Mesenteric fat pad (tissue), 1 donor: ENCODE measurements at places on chromosomes 16 and 17. TPM values are rescaled to one million over a fixed set of nuclear protein-coding genes. Genes with fewer than 3 reads are reported as not detected.
A peak's percentile ranks its signal among the peaks of the same experiment; 100 is the strongest.

Gene G6PC1
- not detected for total RNA-seq

DNA sequence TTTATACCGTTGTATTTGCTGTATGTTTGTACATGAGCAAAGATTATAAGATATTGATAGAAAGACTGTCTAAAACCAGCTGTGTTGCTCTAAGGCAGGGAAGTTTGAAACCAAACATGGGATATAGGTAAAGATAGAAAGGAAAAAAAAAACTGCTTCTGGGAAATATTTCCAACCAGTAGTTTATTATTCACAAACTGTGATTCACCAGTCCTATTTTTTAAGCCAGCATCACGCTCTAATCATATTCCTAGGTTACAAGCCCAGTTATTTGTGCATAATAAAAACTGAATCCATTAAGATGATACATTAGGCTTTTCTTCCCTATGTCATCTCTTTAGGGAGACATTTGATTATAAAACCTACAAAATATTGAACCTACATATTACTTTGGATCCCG, 4.0 kb downstream of the ERN1 start:
- no peak for DNase-seq

GRCh38 chr16:23182206-23182678, 303 bp upstream of the SCNN1G start:
- DNase-seq = peak; percentile 93

DNA sequence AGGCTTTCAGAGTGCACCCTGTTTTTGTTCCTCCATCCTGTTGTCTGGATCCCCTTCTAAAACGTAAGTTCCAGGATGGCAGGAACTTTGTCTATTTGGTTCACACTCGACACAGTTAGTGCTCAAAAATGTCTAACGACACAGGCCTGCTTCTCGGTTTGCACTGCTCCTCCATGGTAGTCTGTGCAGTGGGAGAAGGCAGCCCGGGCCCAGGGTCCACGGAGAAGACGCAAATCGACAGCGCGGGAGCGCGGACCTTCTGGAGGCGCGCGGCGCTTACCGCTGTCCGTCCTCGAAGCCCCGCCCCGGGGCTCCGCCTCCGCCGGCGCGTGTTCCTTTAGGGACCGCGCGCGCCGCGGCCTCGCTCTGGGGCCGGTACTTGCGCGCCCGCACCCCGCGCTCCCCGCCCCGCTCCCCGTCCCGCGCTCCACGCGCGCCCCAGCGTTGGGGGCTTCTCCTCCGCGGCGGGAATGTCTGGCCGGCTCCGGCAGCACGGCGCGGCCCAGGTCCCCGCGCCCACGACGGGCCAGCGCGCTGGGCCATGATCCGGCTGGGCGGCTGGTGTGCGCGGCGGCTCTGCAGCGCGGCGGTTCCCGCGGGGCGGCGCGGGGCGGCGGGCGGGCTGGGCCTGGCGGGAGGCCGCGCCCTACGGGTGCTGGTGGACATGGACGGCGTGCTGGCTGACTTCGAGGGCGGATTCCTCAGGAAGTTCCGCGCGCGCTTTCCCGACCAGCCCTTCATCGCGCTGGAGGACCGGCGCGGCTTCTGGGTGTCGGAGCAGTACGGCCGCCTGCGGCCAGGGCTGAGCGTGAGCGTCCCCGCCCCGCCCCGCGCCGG, at the start of gene NT5M:
Gene NT5M, plus strand, starts transcription at position 364 of the 837 bp plus-strand sequence. Its CDS starts 178 bp downstream, at position 542.
- DNase-seq = no peak

DNA sequence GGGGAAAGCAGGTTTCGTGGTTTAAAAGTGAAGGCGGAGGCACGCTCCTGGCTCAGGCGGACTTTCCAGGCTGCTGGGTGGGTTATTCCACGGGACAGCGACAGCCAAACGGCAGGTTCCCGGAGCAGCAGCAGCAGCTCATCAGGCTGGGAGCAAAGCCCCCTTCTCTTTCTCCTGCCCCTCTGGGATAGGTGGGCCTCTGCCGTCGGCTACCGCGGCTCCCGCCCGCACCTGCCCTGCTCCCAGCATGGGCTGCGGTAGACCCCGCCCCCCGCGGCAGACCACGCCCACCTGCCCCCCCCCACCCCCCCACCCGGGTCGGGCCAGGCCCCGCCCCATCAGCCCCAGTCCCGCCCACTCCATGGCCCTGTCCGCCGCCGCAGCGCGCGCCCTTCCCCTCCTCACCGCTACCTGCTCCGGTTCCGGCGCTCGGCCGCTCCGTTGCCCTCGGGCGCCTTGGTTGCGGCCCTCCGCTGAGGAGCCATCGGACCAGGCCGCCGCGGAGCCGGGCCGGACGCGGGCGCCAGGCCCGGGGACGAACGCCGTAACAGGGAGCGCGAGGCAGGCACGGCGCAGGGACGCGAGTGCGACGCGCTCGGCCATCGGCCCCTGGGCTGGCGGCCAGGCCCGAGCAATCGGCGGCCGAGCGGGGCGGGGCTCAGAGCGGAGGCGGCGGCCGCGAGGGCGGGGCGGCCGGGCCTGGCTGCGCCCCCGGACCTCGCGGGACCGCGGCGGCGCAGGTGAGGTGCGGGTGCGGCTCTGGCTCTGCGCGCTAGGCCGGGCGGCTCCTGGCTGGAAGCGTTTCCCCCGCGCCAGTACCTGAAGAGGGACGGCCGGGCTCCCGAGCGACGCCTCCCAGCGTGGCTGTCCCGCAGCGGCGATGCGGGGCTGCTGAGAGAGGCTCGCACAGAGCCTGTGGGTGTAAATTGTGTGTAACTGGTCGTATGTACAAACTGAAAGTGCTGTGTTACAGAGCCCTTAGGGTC, at the start of the genes HEXD and OGFOD3:
Gene HEXD, plus strand, starts transcription at position 347 of the 986 bp plus-strand sequence. CDS start 1,453 bp downstream, outside the sequence.
Gene OGFOD3, minus strand, starts transcription at position 586 of the 986 bp plus-strand sequence. Its CDS starts 101 bp downstream, at position 485.
- DNase-seq = peak; percentile 95

DNA sequence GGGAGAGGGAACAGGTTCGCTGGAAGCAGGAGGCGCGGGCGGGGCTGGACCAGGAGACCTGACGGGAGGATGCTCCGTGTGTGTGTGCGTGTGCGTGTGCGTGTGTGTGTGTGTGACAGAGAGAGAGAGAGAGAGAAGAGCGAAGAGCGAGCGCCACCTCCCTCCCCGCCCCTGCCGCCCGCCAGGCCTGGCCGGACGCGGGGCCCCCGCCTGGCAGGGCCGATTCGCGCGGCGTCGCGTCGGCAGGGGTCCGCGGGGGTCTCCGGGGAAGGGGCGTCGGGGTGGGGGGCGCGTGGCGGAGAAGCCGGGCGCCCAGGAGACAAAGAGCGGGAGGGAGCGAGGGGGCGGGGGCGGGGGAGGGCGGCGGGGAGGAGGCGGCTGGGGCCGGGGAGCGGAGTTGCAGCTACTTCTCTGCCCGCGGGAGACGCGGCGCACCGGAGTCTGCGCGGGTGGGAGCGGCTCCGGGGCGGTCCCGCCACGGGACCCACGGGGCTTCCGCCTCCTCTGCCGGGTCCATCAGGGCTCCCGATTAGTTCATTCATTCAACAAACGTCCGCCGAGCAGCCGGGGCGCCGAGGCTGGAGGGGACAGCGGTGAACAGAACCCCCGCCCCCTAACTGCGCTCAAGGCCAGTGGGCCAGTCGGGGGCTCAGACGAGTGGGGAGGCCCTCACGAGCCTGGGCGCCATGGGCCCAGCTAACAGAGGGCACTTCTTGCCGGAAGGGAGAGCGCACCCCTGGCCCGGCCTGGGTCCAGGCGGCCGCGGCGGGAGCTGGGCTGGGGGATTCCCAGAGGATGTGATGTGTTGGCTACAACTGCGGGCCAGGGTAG, at the start of gene SAMD14:
Gene SAMD14, minus strand, starts transcription at position 433 of the 831 bp plus-strand sequence. CDS start 5,201 bp downstream, outside the sequence.
- no peak for DNase-seq

- DNase-seq = no peak
Measured at GRCh38 chr17:65820811-65821210, 259.4 kb upstream of the AXIN2 start.

DNA sequence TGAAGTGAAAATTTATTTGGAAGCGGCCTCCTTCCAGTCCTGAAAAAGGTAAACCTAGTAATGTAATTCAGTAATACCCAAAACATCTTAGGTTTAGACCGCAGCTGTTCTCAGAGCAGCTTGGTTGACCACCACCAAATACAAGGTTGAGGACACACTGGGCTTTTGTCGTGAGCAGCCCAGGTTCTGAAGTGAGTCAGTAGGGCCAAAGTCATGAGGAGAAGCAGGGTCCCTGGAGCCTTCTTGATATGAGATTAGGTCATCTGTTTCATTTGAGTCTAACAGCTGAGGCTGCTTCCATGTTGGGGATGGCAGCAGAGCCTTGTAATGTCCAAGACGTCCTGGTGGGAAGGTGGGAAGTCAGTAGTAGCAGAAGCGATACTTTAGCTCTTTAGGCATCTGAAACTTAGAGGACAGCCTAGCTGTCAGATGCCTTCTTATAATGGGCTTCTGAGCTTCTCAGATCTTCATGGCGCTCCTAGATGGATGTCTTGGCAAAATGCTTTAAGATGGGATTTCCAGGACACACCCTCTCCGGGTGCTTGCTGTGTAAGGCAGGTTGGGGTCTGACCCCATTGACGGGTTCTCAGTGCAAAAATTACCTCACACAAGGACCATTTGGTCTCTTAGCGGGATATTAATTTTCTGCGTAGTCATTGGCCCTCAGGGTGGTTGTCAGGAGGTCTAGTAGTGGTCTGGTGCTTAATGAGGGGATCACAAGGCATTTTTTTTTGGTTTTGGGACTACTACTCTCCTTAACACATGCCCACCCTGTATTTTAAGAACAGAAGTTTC, 2.4 kb downstream of the ALKBH5 start:
- DNase-seq = no peak

Gene IRX5
- not detected for total RNA-seq

Gene KRT28
- total RNA-seq = not detected

Gene PRSS27
- total RNA-seq = 0.48 TPM

DNA sequence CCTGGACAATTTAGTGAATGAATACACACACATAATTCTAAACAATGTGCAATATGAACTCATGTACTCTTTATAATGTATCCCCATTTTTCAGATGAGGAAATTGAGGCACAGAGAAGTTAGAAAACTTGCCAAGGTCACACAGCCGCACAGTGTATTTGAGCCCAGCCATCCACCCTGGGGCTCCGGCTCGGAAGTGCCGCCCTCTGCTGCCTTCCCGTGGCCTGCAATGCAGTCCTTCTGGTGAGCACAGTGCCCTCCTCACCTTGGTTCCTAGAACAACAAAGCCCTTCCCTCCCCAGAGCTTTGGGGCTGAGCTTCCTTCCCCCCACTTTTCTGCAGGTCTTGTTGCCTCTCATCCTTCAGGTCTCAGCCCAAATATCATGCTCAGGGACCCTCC, 63.7 kb downstream of the C16orf78 start:
- no peak for DNase-seq

GRCh38 chr16:78065319-78065718, 34.1 kb upstream of the WWOX start:
- no peak for DNase-seq

DNA sequence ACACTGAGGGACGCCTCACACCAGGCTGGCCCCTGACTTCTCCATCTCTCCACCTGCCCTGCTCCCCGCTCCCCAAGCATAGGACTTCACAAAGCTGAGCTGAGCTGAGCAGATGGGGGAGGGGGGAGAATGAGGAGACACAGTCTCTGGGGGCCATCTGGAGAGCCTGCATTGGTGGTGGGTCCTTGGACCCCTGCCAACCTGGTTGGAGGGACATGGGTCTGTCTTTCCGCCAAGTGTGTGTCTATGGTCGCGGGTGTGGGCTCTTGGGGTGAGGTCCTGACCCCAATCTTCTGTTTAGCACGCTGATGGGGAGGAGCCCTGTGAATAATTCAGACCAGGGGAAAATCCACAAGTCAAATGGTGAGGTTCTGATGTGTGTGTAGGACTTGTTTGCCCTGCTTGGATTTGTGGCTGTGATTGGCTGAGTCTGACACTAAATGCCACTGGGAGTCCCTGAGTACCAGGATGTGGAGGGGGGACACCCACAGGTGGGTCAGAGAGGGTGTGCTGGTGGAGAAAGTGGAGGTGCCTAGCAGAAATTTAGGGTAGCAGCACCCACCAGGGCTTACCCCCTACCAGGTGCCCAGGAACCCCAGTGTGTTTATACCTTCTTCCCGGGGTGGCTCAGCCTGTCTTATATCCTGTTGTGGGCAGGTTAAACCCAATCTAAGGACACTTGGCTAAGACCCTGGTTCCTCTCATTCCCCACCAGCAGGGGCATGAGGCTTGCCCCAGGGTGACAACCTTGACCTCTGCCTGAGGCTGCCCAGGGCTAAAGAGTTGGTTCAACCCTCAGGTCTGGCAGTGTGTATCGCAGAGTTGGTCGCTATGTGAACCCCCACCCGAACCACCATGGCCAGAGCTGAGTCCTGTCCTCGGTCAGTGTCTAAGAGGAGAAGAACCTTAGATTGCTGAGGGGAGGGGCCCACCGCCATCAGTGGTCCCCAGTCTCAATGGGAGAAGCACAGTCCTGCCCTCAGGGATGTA, 2.1 kb downstream of the FMNL1 start:
- no peak for DNase-seq

- DNase-seq = no peak
Measured at GRCh38 chr16:17125671-17126070, 345.1 kb downstream of the XYLT1 start.

Gene SLFN14
- not detected for total RNA-seq

Gene CA5A
- total RNA-seq = not detected

DNA sequence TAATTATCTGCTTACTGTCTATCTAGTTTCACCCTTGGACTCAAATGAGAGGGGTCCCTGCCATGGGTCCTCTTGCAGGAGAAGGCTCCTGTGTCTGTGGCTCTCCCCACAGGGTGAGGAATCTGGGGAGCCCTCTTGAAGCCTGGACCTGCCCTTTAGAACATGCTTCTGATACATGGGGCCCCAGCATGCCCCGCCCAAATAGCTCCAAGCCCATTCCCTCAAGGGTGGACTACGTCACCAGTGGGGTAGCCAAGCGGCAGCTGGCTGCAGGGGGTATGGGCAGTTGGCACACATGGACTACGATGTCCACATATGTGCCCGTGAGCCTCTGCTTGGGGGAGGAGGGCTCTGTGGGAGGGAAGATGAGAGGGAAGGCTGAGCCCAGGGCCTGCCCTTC, 39.3 kb downstream of the ARHGAP27 start:
- DNase-seq = no peak

DNA sequence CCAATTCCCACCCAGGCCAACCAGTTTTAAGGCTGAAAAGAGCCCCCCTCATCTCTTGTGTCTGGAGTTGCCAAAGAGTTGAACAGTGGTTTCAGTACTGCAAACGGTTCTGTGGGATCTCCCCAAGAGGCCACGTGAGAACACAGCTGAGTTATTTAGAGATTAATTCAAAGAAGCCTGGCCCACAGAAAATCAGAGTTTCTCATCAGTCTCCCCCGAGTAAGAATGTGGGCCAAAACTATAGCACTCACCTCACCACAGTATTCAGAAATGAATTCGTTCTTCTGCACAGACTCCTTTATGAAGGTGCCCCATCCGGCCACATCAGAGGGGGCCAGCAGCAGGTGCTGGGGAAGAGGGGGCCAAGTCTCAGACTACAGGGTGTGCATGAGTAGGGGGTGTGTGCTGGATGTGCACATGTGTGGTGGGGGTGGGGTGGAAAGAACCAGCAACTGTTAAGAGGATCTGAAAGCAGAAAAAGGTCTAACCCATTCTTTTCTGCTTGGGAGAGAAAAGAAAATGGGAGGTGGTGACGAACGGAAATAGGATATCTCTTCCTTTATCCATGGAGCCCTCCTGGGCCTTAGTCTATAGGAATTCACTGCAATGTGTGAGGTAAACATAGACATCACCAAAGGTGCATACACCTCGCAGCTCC, 22.6 kb downstream of the CNTNAP1 start:
- peak; percentile 28 for DNase-seq

GRCh38 chr17:22278302-22279275, 586.3 kb downstream of the KCNJ18 start:
- DNase-seq = peak; percentile 76
